Adipocyte (in vitro differentiated cells): ENCODE measurements at places on chromosomes 2 and 18.
A peak's percentile ranks its signal among the peaks of the same experiment; 100 is the strongest.

DNA sequence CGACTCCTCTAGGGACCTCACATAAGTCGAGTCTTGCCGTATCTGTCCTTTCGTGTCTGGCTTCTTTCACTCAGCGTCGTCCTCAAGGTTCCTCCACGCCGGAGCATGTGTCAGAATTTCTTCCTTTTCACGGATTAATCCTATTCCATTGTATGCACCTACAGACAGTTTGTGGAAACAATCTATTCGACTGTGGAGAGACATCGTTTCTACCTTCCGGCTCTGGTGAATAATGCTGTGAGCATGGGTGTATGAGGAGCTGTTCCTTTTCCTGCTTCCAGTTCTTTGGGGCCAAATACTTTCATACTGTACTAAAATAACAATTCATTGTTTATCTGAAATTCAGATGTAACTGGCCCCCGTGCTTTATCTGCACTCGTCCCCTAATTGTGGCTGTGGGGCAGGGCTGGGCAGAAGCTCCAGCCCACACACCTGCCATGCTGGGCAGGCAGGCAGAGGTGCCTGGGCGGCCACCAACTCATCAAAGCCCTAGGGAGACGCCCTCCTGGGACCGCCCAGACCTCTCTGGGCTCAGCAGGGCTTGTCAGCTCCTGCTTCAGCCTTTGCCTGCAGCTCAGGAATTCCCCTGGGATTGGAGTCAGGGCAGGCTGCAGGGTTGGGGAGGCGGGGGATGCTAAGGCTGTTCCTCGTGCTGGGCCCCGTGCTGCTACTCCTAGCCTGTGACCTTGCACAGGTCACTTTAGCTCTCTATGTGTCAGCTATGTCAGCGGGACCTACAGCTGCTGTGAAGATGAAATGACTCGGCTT is 14.5 kb downstream of the GPC1 start:
- no peak for DNase-seq

- DNase-seq: no peak
Measured at GRCh38 chr2:155250800-155251199, 552.3 kb downstream of the KCNJ3 start.

DNA sequence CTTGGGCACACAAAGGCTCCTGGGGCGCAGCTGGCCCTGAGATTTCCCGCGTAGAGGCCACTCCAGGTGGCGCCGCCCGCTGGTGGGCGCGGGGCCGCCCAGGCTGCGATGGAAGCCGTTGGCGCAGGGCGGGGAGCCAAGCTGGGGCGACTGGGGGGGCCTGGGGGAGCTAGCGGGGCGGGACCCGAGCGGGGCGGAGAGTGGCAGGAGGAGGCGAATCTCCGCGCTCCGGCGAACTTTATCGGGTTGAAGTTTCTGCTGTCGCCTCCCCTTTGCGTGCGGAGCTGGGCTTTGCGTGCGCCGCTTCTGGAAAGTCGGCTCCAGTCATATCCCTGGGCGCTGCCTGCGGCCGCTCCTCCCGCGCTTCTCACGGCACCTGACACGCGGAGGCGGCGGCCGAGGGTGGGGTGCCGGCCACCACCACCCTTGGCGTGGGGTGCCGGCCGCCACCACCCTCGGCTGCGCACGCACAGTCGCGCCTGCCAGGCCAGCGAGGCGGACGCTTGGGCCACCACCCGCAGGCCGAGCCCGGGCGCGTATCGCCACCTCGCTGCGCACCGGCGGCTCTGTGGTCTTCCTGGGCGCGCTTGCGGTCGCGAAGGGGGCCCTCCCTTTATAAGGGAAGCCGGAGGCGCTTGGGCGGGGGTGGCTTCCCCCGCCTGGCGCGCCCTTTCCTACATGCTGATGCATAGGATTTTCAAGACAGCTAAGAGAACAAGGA is 919 bp upstream of the CYP1B1 start:
- peak; percentile 97 for DNase-seq

- DNase-seq: peak; percentile 25
Measured at GRCh38 chr2:215003001-215003400, 135.4 kb downstream of the ABCA12 start.

GRCh38 chr2:65545837-65546805 is 113.7 kb upstream of the SPRED2 start:
- DNase-seq: no peak

- no peak for DNase-seq
Measured at GRCh38 chr2:31228717-31229116, 5.2 kb upstream of the EHD3 start.

- DNase-seq: no peak
Measured at GRCh38 chr2:151297882-151298281, 8.4 kb upstream of the NMI start.
